ENCODE measurements at places on chromosomes 5 and 9. TPM values are rescaled to one million over a fixed set of nuclear protein-coding genes. Genes with fewer than 3 reads are reported as not detected.

- H3K27me3 ChIP-seq = no peaks in the 10 kb centered on the region
- no peak overlapping the region for H3K27ac ChIP-seq
- DNase-seq = no peak
- no peaks in the 10 kb centered on the region for H3K4me1 ChIP-seq
Observed at GRCh38 chr5:1056611-1057484, 48.2 kb downstream of the NKD2 start.

DNA sequence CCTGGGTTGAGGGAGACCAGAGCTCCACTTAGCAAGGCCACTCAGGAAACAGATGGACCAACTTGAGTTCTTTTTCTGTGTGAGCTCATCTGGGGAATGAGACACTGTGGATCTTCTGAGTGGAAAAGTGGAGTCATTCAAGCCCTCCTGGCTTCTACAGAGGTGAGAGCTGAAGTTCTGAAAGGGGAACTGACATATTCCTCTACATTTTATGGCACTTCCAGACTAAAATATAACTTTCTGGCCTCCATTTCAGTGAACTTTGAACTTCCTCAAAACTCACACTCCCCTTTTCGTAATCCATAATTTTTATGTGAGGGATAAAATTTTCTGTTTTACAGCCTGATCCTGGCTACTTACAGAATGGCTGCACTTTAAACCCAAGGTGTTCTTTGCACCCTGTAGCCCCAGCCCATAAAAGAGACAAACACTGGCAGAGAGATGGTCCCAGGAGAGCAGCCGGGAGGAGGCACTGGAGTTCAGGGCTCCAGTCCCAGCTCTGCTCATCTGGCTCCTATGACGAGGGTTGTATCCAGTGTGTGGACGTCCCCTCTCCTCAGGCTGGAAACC lies 10.8 kb downstream of the SPAAR start:
- H3K27me3 ChIP-seq = no peaks in the 10 kb centered on the region
- H3K36me3 ChIP-seq = no peaks in the 10 kb centered on the region
- H3K4me1 ChIP-seq = peaks cover 37% of the 10 kb centered on the region
- no peak for DNase-seq

Gene PTGS1
- total RNA-seq = 3.1 TPM

DNA sequence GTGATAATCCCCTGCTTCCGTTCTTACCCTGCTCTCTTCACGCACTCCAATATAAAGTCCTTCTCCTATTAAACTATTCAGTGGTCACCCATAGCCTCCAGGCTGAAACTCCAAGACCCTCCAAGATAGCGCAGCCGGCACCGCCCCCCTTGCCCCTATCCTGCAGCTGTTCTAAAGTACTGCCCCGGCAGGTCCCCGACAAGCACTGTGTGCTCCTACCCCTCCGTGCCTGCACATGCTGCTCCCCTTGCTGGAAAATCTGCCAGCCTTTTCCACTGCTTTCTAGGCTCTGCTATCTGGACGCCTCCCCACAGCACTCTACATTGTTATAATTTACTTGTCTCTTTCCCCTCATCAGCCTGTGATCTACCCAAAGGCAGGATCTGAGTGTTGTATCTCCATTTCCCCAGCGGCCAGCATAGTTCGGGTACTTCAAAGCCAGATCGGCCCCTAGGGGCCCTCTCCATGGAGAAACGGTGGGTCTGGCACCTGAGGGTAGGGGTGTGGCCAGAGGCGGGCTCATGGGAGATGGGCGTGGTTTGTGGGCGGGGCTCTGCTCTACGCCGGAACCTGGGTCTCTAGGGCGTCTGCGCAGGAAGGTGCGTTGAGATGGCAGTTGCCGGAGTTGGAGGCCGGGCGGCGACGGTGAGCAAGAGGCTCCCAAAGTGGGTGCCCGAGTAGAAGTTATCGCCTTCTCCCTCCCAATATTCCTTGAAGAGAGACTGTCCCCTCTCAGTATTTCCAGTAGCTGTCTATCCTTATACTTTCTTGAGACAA lies 83.5 kb upstream of the RUSC2 start:
- H3K36me3 ChIP-seq = peaks cover 13% of the 10 kb centered on the region
- H3K4me3 ChIP-seq = no peak overlapping the region
- H3K4me1 ChIP-seq = no peaks in the 10 kb centered on the region
- no peak for DNase-seq

Gene IL5
- total RNA-seq = not detected

- H3K4me3 ChIP-seq = no peak overlapping the region
- DNase-seq = no peak
- peaks cover 15% of the 10 kb centered on the region for H3K36me3 ChIP-seq
- H3K4me1 ChIP-seq = peaks cover 32% of the 10 kb centered on the region
Observed at GRCh38 chr5:64836190-64836755, 67.5 kb downstream of the CWC27 start.

Gene FCN2
- not detected for total RNA-seq

DNA sequence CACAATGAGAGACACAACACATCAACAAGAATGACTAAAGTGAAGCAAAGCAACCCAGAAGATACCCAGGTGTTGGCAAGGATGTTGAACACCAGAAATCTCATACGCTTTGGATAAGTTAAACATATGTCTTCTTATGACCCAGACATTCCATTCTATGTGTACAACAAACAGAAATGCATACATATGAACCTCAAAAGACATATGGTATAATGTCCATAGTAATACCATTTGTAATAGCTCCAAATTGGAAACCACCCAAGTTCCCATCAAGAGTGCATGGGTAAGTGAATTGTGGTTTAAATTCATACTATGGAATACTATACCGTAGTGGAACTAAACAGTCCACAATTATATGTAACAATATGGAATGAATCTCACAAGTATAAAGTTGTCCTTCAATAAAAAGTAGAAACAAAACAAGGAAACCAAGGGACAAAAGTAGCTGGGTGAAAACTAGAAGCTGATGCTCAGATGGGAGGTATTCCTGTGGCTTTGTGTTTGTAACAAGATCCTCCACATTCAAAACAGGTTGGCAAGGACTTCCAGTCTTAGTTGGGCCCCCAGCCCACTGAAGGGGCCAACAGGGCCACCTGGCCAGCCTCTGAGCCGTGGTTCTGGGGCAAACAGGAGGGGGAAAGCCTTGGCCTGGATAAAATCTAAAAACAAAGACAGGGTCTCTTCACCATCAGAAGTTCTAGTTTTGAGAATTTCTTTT lies 171.8 kb upstream of the PITX1 start:
- H3K27ac ChIP-seq = no peak overlapping the region
- no peak for DNase-seq
- no peak overlapping the region for H3K4me3 ChIP-seq
- peaks cover 13% of the 10 kb centered on the region for H3K27me3 ChIP-seq

DNA sequence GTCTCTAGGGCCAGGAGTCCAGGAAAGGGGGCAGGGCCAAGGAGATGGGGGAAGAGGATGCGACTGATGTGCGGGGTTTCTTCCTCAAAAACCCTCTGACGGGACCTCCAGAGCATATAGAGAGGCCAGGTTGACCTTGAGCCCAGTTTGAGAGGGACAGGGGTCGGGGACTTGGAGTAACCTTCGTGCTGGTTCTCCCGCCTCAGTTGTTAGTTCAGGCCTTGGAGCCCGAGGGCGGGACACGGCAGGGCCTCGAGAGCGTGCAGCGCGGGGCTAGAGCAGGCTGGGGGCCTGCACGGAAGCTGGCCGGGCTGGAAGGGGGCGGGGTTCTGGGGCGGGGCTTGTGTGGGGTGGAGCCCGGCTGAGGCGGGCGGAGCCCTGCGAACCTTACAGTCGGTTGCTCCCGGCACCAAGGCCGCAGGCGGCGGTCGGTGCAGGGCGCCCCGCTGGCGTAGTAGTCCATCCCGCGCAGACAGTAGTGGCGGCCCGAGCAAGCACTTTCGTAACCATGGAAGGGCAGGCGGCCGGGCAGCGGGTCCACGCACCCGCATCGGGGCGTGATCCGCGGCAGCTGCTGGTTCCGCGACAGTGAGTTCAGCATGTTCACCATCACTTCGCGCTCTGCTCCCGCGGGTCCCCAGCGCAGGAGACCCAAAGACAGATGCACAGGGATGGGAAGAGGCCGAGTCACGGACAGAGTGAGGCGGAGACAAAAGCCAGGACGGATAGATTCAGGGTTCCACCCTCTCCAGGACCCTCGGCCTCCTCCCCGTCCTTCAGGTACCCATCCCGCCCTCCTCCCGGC lies 4.0 kb upstream of the MYORG start:
- peaks cover 23% of the 10 kb centered on the region for H3K27me3 ChIP-seq
- H3K4me1 ChIP-seq = peaks cover 12% of the 10 kb centered on the region
- no peak overlapping the region for H3K27ac ChIP-seq
- H3K4me3 ChIP-seq = peak overlapping the region; percentile 62
- DNase-seq = peak; percentile 86

GRCh38 chr5:129361441-129362025 lies 98.6 kb upstream of the ADAMTS19 start:
- no peak overlapping the region for H3K4me3 ChIP-seq
- H3K27ac ChIP-seq = no peak overlapping the region
- peaks cover 11% of the 10 kb centered on the region for H3K27me3 ChIP-seq
- peaks cover 4% of the 10 kb centered on the region for H3K4me1 ChIP-seq

All from osteocyte (in vitro differentiated cells).